ENCODE measurements at places on chromosomes 3 and 15. TPM values are rescaled to one million over a fixed set of nuclear protein-coding genes. Genes with fewer than 3 reads are reported as not detected.
A peak's percentile ranks its signal among the peaks of the same experiment; 100 is the strongest.

GRCh38 chr3:107877936-107878335, 212.9 kb downstream of the CD47 start:
- no peak for DNase-seq

DNA sequence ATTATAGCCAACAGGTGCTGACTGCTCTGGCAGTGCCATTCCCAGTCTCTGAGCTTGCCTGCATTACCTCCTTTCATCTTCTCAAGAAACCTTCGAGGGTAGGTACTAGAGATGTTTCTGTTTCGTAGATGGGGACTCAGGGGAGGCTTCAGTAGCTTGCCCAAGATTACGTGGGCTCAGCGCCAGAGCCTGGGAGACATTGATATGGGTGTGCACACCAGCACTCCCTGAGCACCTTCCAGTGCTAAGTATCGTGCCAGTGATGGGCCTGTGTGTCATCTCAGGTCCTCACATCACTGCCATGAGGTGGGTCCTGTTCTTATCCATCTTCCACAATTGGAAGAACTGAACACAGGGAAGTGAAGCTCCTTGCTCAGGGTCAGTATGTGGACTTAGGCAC, 15.2 kb downstream of the TSEN2 start:
- DNase-seq: no peak

DNA sequence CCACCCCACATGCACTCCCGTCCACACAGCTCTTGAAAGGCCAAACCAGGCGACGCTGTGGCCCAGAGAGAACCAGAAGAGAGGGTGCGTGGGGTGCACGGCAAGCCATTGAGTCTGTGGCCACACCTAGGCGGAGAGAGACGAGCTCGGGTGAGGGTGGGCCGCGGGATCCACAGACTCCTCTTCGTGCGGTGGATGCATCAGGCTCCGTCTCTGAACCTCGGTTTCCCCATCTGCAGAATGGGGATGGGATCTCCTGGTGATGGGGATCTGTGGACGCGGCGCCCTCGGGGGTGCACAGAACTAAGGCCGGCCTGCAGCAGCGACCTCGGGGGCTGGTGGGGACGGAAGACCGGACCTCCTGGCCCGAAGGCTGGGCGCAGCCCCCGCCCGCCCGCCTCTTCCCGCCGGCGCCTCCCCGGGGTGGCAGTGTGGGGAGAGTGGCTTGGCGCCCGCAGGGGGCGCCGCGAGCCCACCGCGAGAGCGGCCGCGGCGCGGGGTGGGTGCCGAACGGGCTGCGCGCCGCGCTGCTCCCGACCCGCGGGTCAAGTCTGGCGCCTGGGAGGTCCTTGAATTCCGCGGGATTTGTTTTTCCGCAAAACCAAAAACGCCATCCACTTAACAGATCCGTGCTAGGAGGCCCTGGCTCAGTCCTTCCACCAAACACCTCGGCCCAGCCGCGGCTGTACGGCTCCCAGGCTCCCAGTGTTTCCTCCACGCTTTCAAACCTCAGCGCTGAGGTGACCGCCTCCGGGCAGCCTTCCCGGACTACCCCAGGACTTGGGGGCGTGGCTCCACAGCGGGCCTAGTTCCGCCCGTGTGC, 13.2 kb upstream of the ADPGK start:
- peak; percentile 64 for DNase-seq

DNA sequence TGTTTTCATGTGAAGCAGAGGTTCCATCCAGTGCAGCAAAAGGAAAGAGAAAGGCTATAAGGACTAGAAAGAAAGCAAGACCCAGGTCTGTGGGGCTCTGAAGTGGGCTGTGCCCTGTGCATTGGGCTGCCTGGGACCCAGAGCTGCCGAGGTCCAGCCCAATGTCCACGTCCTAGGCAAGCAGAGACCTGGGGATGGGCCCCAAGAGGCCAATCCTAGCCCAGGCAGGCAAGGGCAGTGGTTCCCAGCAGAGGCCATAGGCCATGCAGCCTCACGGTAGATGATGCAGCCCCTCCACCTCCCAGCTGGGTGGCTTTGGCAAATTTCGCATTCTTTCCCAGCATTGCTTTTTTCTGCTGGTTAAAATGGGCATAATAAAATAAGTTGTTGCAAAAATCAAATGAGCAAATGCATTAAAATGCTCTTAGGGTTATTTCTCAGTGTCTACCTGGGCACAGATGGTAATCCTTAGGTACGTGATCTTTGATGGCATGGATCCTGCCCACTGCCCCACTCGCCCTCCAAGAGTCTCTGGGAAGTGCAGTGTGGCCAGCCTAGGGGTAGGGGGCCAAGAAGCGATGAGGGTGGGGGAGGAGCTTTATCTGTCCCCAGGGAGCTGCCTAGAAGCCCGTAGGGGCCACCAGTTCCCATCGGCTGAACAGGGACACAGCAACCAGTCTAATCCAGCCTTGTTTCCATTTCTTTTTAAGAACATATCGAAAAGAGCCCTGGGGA, 22.3 kb upstream of the GP9 start:
- peak; percentile 15 for DNase-seq

DNA sequence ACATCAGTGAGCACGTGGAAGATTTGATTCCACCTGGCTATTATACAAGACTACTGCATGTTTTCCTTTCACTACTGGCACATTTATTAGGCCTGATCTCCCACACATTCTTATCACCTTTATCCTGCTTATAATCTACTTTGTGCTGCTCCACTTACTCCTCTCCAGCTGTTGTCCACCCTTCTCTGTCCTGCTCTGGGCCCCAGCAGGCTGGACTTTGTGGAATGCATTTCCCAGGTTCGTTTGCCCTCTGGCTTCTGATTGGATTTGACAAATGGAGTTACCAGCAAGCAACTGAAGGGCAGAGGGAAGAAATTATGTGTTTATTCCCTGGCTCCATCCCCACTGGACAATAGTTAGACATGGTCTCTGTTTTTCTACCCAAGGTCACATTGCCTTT, 75.5 kb downstream of the DCLK3 start:
- no peak for DNase-seq

- no peak for DNase-seq
Observed at GRCh38 chr3:127417709-127418559, 130.1 kb upstream of the PRR20G start.

DNA sequence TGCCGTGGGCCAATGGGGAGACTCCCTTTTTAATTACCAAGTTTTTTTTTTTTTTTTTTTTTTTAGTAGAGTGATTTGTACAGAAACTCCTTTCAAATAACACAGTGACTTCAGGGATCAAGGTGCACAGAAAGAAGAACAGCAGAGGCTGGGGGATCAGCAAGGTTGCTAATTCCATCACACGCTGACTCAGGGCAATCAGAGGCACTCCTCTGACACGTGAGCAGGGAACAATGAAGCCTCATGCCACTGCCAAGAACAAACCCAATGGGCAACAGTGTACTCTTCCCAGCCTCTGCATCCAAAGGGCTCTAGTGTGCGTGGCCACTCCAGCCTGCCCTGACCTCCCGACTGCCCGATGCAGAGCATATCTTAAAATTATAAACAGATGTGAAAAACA, 186.7 kb upstream of the WNT5A start:
- DNase-seq: no peak

Gene SLCO2A1
- not detected for total RNA-seq

Gene IQCF5
- total RNA-seq: not detected

- no peak for DNase-seq
Observed at GRCh38 chr15:72766780-72767179, 16.8 kb downstream of the ADPGK start.

GRCh38 chr15:63701365-63701764, 104.2 kb downstream of the FBXL22 start:
- no peak for DNase-seq

Gene VPS39
- 88.8 TPM for total RNA-seq

Gene GOLGA8Q
- 13.1 TPM for total RNA-seq

Gene CD86
- total RNA-seq: 0.42 TPM

DNA sequence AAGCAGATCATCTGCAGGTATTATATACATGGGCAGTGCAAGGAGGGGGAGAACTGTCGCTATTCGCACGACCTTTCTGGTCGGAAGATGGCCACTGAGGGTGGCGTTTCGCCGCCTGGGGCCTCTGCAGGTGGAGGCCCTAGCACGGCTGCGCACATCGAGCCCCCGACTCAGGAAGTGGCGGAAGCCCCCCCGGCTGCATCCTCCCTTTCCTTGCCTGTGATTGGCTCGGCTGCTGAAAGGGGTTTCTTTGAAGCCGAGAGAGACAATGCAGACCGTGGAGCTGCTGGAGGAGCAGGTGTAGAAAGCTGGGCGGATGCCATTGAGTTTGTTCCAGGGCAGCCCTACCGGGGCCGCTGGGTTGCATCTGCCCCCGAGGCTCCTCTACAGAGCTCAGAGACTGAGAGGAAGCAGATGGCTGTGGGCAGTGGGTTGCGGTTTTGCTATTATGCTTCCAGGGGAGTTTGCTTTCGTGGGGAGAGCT, 639 bp downstream of the MKRN3 start:
- DNase-seq: peak; percentile 36

- no peak for DNase-seq
Observed at GRCh38 chr15:41772720-41773331, 1.5 kb upstream of the MAPKBP1 start.

DNA sequence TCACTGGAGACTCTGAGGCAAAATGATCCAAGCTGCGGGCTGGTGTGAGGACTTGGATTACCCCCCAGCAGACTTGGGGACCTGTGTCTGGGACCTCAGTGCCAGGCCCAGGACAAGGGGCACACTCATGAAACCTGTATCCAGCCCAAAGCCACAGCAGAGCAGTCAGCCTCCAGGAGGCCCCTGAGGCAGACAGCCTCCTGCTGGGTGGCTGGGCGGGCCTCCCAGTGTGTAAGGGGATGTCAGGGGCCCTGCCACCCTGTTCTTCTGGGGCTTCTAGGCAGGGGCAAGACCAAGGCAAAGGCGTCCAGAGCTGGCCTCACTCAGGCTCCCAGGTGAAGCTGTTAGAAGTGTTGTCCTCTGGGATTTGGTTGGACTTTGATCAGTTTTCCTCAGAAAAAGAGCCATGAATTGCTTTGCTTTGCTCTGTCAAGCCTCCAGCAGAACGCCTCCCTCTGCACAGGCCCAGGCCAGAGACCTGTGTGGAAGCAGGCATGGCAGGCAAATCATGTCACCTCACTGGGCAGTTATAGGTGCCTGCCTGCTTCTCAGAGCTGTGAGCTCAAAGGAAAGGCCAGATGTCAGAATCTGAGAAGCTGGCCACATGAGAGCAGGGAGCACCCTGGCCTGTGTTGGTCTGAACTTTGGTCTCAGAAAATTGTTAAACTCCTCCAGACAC, 77.4 kb downstream of the SMAD6 start:
- no peak for DNase-seq

DNA sequence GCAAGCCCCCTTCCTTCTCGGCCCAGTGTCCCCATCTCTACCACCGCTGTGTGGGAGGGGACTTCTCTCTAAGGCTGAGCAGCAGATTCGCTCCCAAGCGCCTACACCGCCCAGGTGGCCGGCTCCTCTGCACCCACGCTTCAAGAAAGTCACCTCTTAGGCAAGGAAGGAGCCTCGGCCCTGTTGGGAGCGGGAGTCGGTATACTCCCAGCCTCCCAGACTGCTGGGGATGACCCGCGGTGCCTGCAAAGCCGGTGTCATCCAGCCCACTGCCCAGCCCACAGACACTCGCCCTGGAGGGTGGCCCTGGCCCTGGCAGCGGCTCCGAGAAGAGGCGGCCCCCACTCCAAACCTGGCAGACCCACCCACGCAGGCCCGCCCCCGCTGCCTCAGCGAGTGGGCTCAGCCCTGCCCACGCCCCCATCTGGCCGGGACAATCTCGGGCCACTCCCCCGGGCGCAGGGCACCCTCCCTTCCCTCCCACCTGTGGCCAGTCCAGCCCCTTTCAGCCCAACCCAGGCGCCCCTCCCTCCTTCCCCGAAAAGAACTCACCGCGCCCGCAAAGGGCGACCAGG, 396 bp downstream of the CHRNB4 start:
- DNase-seq: no peak

- DNase-seq: no peak
Observed at GRCh38 chr3:117407317-117407716, 697.7 kb downstream of the TUSC7 start.

DNA sequence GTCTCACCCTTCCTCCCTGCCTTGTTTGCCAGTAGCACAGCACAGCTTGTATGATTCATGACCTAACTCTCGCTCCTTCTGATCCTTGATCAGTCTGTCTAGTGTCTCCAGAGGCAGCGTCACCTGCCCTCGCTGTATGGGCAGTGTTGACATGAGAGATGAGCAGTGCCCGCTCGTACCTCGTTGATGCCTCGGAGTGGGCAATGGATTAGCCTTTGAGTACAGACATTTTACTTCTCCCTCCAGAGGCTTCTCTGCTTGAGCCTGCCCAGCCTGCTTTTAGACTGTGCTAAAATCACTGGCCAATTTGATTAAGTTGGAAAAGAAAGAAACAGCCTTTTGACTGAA, 569.0 kb downstream of the NTRK3 start:
- DNase-seq: no peak

DNA sequence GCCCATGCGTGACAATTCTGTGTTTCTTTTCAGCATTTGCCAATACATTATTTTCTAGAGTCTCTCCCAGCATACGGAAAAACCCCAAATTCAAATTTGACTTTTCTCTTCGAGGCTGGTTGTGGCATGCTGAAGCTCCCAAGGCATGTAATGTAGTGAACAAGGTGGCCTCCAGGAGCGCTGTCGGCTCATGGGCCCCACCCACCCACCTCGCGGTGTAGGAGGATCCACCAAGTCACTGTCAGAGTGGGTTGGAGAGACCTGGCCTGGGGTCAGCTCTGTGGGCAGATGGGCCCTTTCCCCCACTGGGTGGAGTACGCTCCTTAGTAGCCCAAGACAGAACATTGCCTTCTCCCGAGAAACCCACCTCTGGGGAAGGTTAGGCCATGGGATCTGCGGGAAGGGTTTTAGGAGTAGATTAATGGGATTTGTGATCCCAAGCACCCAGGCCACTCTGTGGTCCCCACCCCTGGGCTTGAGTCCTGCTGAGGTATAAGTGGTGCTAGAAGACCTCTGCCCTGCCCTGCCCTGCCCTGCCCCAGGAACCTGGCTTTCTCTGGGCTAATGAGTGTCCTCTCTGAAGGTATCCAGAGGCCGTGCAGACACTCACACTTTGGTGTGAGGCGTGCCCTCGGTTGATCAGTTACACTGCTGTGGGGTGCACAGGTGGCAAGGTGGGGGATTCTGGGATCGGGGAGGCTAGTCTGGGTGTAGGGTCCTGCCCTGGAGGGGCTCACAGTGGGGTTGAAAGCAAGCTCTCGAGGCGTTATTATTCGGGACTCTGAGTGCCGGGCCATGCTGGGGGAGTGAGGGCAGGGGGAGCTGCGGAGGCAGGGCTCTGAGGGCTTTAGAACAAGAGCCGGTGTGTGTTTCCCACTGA, 97.9 kb downstream of the APBA2 start:
- DNase-seq: no peak

DNA sequence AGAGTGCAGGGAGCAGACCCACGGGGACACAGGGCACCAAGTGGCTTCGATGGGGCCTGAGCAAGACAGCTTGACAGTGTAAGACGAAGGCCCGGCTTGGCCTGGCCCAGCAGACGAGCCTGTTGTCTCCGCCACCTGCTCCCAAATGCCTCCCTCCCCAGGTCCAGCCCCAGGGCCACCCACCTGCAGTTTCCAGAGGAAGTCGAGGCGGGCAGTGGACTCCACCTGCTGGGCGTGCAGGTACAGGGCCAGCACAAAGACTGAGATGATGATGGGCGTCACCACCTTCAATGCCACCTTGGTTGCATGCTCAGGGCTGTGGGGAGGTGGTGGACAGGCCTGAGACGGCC, 94.1 kb downstream of the SEC22A start:
- no peak for DNase-seq

Data from activated naive CD8-positive, alpha-beta T cell treated with anti-CD3 and anti-CD28 coated beads, Interleukin-2, amount 10 ng/mL, durations not matched to agents 7 days and 5 days (primary cell).